ENCODE measurements at places on chromosomes 5 and 9. TPM values are rescaled to one million over a fixed set of nuclear protein-coding genes. Genes with fewer than 3 reads are reported as not detected.

Gene ADRB2
- polyA plus RNA-seq, result 1.1 TPM

Gene LHX3
- polyA plus RNA-seq, result not detected

Gene WNT8A
- polyA plus RNA-seq, result not detected

Gene TTC23L
- polyA plus RNA-seq, result 1.7 TPM

Gene SPINK6
- not detected for polyA plus RNA-seq

Gene SDHA
- 140 TPM for polyA plus RNA-seq

GRCh38 chr5:43367909-43368669 is 44.1 kb downstream of the CCL28 start:
- no peak for DNase-seq

DNA sequence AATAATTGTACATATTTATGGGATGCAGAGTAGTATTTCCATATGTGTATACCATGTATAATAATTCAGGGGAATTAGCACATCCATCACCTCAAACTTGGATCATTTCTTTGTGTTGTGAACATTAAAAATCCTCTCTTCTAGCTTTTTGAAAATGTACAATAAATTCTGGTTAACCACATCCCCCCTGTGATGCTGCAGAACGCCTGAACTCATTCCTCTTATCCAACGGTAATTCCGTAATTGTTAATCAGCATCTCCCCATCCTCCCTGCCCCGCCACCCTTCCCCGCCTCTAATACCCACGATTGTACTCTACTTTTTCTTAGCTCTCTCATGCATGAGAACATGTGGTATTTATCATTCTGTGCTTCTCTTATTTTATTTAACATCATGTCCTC is 127.7 kb upstream of the ANKRD55 start:
- DNase-seq, result no peak

DNA sequence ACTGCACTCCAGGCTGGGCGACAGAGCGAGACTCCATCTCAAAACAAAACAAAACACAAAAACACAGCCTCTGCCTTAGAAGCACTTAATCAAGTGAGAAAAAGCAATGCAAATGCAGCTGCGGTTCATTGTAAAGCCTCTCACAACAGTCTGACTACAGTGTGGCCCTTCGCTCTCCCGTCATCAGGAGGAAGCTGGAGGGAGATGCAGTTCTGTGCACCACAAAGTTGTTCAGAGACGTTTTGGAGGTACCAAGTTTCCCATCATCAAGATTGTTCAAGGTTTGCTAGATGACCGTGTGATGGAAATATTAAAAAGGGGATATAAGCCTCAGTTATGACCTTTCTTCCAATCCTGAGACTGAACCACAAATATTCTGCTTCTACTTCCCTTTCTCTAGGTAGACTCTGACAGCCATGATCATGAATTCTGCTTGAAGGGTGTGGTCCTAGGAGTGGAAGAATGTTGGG is 40.9 kb downstream of the SEC61B start:
- no peak for DNase-seq

DNA sequence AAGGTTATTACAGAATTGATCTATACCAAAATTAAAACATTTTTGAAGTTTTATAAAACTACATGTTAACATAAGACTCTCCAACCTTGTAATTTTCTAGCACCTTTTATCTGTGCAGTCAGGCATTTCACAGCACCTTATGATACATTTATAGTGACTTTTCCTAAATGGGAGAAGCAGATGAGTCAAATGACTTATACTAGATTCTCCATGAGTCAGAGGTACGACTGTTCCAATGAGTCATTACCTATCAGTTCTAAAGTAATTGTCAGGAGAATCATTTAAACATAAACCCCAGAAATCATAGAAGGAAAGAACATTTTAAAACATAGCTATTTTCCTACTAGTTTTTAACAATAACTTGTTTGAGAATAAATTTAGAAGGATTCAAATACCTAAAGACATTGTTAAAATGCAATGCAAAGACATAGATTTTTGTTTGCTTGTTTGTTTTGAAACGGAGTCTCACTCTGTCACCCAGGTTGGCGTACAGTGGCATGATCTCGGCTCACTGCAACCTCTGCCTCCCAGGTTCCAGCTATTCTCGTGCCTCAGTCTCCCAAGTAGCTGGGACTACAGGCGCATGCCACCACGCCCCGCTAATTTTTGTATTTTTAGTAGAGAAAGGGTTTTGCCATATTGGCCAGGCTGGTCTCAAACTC is 34.7 kb upstream of the DMXL1 start:
- DNase-seq, result peak; percentile 17

DNA sequence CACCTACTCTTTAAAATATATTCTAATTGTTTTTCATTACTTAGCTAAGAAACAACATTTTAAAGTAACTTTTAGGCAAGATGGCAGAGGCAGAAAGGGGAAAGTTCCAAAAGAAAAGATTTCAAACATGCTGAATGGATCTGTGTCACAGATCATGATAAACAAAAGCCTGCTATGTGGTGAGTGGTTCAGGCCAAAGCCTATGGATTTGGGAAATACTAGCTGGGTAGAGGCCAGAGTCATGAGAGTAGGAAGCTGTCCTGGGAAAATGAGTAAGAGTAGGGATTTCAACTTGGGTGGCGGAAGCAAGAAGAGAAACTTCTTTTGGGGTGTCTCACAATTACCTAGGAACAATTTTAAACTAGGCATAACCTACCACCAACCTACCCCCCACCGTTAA is 68.7 kb upstream of the GRHPR start:
- DNase-seq, result no peak

DNA sequence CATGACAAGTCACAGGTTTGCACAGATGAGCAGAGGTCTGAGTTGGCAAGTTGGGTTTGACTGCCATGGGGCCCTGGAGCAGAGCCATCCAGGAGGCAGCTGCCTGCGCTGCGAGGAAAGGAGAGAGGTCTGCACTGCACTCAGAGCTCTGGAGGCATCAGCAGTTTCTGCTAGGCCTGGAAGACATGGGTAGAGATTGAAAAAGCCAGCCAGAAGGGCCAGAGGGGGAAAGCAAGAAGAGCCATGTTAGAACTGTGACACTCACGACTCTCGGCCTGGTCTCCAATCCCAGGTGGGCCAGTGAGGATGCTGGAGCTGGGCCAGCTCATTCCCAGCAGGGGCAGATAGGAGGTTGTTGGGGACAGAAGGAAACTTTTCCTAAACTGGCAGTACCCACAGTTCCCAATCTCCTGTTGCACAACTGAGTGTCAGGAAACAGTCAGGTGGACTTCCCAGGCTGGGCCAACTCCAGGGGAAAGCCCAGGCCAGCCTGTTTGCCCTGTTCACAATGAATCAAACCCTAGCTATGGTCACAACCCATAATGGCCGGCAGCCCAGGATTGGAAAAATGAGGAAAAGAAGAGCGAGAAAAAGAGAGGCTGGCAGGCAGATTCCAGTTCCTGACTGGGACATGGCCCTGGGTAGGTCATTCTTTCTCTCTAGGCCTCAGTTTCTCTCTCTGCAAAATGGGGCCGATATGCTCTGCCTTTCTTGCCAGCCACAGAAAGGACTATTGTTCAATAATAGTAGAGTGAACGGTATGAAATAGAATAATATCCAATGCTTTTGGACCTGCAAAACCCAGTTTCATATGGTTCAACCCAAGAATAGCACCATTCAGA is 7.8 kb upstream of the ORM1 start:
- no peak for DNase-seq

- peak; percentile 74 for DNase-seq
These were observed 17.7 kb upstream of the RNF180 start for GRCh38 chr5:64147849-64148441.

- no peak for DNase-seq
These were observed 121.5 kb downstream of the MAST4 start for GRCh38 chr5:66717455-66718373.

GRCh38 chr9:127555840-127556820 is 55.9 kb upstream of the STXBP1 start:
- peak; percentile 80 for DNase-seq

- DNase-seq, result no peak
These were observed 60.2 kb downstream of the DCP2 start for GRCh38 chr5:113036826-113037225.

- peak; percentile 32 for DNase-seq
These were observed 203.6 kb downstream of the ALDH1A1 start for GRCh38 chr9:72749276-72749675.

GRCh38 chr9:33164138-33164809 is 2.9 kb downstream of the B4GALT1 start:
- no peak for DNase-seq

DNA sequence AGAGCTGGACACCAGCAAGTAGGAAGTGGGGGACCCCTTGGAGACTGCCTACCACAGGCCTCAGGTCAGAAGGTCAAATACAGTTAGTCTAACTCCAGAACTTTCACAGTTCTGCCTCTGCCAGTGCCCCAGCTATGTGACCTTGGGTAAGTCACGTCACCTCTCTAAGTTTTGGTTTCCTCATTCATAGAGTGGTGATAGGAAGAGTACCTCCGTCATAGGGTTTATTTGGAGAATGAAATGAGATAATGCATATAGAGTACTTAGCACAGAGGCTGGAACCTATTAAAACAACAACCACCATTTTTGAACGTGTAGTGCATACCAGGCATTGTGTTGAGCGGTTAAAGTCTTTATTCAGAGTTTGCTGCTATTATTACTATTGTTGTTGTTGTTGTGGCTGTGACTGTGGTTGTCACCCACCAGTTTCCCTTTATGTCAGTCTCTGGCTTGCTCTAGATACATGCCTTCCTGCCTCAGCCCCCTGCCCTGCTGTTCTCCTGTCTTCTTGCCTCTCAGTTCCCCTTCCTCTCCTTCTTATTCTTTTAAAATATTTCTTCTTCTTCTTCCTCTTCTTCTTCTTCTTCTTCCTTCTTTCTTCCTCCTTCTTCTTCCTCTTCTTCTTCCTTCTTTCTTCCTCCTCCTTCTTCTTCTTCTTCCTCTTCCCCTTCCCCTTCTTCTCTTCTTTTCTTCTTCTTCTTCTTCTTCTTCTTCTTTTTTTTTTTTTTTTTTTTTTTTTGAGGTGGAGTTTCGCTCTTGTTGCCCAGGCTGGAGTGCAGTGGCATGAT is 67.8 kb downstream of the RALGPS1 start:
- no peak for DNase-seq

- DNase-seq, result no peak
These were observed 9.2 kb downstream of the ENC1 start for GRCh38 chr5:74631081-74631953.

DNA sequence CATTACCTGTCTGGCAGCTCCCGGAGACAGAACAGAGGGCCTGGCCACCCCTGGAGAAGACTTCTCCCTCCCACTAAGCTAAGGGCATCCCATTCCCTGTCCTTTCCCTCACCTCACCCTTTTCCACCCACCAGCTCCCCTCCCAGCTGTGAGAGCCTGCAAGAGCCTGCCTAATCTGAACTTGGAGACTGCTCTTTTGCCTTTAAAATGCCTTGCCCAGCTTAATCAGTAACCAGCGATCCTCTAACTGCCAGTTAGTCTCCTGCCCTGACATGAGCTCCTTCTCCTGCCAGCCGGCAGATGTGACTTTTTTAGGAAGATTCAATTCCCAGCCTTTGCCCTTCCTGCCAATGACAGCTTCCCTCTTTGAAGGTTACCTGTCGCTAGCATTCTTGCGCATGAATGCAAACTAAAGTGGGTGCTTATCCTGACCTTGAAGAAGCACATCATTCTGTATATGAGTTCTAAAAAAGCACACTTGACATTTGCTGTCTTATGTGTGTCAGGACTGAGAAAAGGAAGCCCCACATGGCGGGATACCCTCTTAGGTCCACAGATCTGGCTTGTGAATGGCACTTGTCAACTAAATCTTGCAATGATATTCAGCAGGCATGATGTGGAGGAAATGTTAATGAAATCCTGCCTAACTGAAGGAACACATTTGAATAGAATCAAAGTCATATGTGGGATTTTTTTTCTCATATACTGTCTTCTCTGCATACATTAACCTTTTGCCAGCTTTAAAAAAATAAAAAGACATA is 411.2 kb upstream of the SLC30A5 start:
- DNase-seq, result peak; percentile 23

GRCh38 chr5:158648631-158649030 is 451.1 kb downstream of the EBF1 start:
- no peak for DNase-seq

GRCh38 chr5:150853561-150853960 is 7.2 kb downstream of the IRGM start:
- no peak for DNase-seq

GRCh38 chr9:134396258-134396742 is 70.0 kb downstream of the RXRA start:
- no peak for DNase-seq

DNA sequence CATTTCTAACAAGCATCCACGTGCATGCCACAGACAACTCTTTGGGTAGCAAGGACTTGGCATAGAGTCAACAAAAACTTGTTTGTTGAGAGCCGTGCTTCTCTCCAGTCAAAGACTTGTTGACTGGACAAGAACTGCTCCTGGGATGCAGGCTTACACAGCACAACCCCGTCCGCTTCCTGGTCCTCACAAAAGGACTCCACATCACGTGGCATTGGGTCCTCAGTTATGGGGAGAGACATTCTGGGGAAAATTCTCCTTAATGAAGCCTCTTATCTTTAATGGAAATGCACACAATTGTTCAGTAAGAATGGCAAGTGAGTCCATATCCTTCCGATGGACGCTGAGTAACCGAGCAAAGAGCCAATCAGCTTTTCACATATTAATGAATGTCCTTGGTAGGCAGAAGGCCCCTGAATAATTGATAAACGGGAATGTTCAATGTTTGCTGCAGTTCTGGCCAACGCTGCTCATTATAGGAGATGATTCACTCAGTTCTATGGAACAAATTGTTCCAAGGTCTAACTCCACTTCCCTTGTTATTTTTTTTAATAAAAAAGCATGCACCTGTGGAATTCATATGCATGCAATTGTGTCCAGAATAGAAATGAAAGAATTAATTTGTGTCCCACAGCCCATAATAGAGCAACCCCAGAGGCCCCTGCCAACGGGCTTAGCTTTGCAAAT is 97.0 kb upstream of the ZNF366 start:
- no peak for DNase-seq

GRCh38 chr5:179612577-179613459 is 10.7 kb downstream of the HNRNPH1 start:
- no peak for DNase-seq

- DNase-seq, result no peak
These were observed 361.6 kb downstream of the GABRG2 start for GRCh38 chr5:162429142-162429541.

- peak; percentile 18 for DNase-seq
These were observed 177.6 kb upstream of the SMARCA2 start for GRCh38 chr9:1837453-1838084.

- DNase-seq, result no peak
These were observed 47.6 kb downstream of the MCTP1 start for GRCh38 chr5:95237324-95237723.

DNA sequence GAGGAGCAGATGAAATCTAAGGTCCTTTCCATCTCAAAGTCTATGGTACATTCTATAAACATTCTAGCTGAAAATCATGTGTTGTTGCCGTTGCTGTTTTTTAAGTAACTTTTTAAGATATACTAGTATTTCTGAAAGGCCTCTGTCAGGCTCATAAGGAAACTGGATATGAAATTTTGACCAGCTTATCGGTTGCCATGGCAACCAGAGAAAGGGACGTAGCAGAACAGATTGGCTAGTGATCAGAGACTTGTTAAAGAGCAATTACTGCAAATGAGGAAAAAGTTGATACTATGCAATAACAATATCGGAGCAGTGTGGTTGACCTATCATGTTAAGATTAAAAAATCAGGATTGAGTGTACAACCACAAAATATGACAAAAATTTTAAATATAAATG is 57.0 kb upstream of the RNF180 start:
- DNase-seq, result no peak

Measured in hepatocyte (in vitro differentiated cells).